ENCODE measurements at places on chromosomes 7 and 10.

GRCh38 chr10:4006051-4006450 is 221.0 kb upstream of the KLF6 start:
- DNase-seq: no peak

DNA sequence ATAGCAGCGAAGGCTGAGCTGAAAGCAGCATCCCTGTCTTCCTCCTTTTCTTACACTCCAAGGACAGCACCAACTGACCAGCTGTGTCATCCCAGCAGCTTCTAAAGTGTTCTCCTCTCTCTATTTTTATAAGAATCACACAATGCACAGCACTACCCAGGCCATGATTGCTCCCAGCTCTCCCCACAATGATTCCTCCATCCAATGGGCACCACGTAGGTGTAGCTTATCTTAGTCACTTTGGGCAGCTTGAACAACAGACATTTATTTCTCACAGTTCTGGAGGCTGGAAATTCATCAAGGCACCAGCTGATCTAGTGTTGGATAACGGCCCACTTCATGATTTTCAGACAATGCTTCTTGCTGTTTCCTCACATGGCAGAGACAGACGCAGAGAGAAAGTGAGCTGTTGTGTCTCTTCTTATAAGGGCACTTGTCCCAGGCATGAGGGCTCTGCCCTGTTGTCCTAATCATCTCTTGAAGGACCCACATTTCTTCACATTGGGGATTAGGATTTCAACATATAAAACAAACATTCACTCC is 92.0 kb upstream of the CDC14C start:
- DNase-seq: no peak

DNA sequence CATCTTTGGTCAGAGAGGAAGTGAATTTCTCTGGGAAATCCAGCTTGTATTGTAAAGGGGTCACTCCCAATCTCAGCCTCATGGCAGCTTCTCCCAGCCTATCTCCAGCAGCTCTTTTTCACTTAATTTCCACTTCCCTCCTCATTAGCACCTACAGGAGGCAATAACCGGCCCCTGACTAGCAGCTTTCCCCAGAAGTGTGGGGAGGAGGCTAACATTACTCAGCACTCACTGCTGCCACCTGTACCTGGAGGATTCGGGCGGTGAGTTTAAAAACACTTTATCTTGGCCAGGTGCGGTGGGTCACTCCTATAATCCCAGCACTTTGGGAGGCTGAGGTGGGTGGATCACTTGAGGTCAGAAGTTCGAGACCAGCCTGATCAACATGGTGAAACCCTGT is 3.8 kb downstream of the NODAL start:
- DNase-seq: no peak

- no peak for DNase-seq
Measured at GRCh38 chr10:96532523-96532922, 18.8 kb upstream of the TLL2 start.

- no peak for DNase-seq
Measured at GRCh38 chr10:18681366-18681765, 22.1 kb downstream of the ARL5B start.

- DNase-seq: no peak
Measured at GRCh38 chr10:65042496-65042895, 1521.3 kb downstream of the REEP3 start.

Measured in SW480 (cell line).